NCI-H1105 (cell line): ENCODE measurements at places on chromosomes 6 and 20.

- DNase-seq, result no peak
Observed at GRCh38 chr6:41560431-41561192, 14.4 kb downstream of the FOXP4 start.

DNA sequence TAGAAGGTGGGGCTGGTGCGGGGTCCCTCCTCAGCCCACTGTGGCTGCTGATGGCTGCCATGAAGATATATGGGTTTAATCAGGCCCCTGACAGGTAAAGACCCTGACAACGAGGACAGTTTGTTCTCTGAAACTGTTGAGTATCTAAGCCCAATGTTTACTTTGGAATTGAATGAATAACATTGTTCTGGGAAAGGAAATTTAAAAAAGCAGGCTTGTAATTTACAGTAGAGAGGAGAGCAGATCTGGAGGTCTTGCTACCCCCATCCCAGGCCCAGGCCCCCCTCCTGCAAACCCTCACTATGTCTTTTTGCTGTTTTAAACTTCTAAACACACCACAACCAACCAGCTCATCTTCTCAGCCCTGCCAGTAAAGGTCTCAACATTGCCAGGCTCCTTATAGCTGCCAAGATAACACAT is 171.3 kb downstream of the CDC5L start:
- no peak for DNase-seq

DNA sequence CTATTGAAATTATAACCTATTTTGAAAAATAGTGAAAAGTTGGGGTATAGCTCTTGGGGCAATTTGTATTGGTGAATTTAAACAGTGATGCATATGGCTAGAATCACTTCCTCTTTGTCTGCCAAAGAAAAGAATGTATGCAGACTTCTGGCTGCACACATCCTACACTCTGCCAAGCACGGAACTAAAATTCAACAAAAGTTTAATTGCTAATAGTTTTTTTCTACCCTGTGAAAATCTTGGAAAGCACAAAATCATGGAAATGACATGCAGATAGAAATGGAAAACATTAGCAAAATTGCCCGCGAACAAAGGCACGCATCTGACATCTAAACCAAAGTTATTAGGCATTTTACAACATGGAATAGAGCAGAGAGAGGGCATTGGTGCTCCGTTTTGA is 106.4 kb upstream of the PDE10A start:
- no peak for DNase-seq

- no peak for DNase-seq
Observed at GRCh38 chr6:47434372-47435253, 43.0 kb upstream of the CD2AP start.

DNA sequence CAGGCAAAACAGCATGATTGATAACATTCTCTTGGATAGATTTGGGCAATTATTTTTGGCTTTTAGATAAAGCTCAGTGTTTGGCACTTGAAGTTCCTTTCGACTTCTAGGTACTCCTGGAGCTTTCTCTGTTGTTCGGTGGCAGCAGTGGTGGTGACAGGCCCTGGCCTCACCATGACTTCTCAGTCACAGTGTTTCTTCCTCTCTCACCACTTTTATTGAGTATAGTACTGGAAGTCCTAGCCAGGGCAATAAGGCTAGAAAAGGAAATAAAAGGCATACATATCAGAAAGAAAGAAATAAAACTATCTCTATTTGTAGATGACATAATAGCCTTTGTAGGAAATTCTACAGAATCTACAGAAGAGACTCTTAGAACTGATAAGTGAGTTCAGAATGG is 101.2 kb upstream of the SIRPG start:
- no peak for DNase-seq

GRCh38 chr6:85364344-85364743 is 85.5 kb upstream of the NT5E start:
- no peak for DNase-seq

DNA sequence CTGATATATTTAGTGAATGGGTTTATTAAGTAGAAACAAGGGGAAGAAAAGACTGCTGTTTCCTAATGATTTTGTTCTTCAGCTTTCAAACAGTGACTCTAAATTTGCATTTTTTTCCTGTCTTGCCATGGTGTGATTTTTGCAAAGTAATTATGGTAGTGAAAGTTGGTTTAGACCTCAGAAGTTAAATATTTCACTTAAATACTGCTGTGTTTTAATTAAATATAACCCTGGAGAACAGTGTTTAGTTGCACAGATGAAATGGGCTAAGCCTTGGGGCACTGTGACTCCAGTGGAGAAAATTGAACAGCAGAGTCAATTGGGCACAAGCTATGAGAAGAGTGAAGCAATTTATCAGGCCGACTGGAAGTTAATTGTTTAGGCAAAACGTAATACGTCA is 111.1 kb upstream of the MCHR2 start:
- no peak for DNase-seq
